ENCODE measurements at places on chromosomes 7 and 10.
A peak's percentile ranks its signal among the peaks of the same experiment; 100 is the strongest.

- no peak for DNase-seq
Observed at GRCh38 chr7:101996876-101997275, 179.4 kb downstream of the CUX1 start.

GRCh38 chr7:5231811-5232484 lies 41.9 kb downstream of the WIPI2 start:
- peak; percentile 89 for DNase-seq

GRCh38 chr10:30865141-30865926 lies 166.3 kb downstream of the ZNF438 start:
- DNase-seq, result no peak

- DNase-seq, result no peak
Observed at GRCh38 chr7:54860003-54860775, 101.2 kb upstream of the SEC61G start.

GRCh38 chr10:1732564-1732996 lies 4.7 kb downstream of the ADARB2 start:
- DNase-seq, result no peak

GRCh38 chr7:120337308-120337907 lies 64.4 kb downstream of the KCND2 start:
- DNase-seq, result no peak

Measured in GM12864 (cell line).